ENCODE measurements at places on chromosomes 3 and 15.
A peak's percentile ranks its signal among the peaks of the same experiment; 100 is the strongest.

- no peak for DNase-seq
Measured at GRCh38 chr3:190044142-190044541, 76.6 kb downstream of the P3H2 start.

DNA sequence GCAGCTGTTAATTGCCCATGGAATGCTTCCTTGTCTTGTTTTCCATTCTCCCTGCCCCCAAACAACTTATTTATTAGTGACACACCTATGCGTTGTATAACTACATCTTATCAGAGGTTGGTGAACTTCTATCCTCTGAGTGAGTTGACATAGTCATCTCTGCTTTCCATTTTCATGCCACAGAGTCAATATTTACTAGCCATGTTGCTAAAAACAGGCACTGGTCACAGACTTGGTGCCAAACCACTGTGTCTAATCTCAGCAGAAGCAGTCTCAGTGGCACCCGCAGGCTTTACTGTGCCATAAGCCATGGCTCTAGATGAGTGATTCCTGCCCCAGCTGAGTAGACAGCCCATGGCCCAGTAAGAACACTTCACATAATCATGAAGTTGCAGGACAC lies 26.5 kb downstream of the DAPK2 start:
- no peak for DNase-seq

DNA sequence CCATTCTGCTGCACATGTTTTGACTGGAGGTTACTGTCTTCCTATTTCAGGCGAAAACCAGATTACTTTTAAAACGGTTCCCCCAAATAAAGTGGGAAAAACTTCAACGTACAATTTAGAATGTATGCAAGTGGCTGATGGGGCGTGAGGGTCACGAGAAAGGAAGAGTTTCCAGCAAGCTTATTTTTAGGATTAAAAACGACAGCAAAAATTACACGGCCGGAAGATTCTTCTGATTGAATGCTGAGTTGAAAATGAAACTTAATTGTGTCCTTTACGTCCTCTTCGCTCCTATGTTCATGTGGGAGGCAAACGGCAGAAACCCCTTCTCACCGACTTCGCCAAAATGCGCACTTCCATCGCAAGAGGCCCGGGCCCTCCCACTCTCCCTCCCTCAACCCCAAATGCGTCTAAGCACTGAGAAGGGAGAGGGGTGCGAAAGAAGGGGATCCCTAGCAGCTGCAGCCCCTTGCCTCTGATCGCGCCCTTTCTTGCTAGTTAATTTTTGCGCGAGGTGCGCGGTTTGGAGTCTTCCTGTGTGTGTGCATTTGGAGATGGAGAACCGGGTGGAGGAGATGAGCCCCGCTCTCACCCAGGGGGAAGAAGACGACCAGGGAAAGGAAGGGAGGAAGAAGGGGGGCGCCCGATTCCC lies 656 bp downstream of the CD47 start:
- DNase-seq = peak; percentile 18

DNA sequence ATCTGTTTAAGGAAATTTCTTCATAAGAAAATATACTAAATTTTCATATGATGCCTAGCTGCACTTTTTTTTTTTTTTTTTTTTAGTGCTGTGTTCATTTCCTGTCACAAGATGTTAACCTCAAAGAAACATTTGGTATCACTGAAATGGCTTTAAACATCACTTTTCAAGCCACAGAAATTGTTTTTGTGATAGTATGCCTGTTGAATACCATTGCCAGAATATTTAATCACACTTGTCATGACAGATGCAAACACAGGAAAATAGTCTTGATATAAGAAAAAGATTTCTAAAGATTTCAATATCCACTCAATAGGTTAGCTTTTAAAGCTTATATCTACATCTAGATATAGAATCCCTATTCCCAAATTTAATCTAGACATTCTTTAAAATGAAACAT lies 608.5 kb upstream of the AGTR1 start:
- no peak for DNase-seq

GRCh38 chr15:90087454-90088154 lies 14.7 kb downstream of the IDH2 start:
- DNase-seq = peak; percentile 10

DNA sequence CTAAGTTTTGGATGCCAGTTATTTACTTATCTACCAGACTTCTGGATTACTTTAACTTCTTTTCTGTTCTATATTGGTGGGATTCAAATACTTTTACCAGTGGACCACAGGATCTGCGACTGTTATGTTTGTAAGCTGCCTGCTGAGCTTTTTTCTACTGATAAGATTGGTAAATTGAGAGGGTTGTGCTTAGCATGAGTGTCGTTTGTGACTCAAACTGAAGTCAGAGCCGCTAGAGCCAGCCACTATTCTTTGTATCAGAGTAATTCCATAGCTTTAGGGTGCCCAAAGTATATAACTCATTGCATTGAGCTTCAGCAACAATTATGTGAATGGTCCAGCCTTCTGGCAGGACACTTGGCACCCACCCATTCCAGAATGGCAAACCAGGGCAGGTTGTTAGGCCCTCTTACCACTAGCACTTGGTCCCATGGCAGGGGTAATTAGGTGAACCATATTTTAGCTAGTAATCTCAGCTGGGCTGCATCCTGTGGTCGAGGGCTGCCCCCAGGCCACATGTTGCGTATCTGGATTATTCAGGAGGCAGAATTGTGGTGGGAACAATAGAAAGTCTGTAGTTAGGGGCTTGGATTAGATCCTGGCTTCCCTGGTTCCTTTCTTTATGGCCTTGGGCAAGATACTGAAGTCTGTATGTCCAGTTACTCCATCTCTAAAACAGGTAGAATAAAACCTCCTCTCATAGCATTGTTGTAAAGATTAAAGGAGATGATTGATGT lies 6.0 kb downstream of the PLCL2 start:
- DNase-seq = no peak

GRCh38 chr15:66417736-66418135 lies 31.0 kb downstream of the MAP2K1 start:
- DNase-seq = no peak

GRCh38 chr3:106212665-106213222 lies 343.9 kb upstream of the CBLB start:
- no peak for DNase-seq

DNA sequence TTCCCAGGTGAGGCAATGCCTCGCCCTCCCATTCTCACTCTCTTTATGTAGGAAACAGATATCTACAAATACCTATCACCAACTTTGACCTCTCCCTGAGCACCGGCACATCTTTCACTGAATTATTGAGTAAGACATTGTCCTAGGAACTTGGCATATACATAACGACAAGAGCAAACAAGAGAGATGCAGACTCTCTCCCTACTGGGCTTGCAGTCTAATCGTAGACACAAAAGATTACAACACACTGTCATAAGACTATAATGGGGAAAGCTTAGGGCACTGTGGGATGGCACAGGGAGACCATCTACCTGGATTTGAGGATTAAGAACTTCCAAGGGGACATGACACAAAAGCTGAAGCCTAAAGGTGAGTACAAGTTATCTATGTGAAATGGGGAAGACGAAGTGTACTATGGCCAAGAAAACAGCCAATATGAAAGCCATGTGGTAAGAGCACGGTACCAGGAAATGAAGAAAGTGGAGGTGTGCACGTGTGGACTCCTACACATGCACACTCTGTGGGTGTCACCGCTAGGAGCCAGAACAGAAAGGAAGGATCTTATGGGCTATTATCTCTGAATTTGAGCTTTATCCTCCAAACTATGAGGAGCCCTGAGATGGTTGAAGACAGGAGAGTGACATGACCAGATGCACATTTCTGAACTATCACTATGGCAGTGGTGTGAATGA lies 218.8 kb upstream of the STRIT1 start:
- no peak for DNase-seq

DNA sequence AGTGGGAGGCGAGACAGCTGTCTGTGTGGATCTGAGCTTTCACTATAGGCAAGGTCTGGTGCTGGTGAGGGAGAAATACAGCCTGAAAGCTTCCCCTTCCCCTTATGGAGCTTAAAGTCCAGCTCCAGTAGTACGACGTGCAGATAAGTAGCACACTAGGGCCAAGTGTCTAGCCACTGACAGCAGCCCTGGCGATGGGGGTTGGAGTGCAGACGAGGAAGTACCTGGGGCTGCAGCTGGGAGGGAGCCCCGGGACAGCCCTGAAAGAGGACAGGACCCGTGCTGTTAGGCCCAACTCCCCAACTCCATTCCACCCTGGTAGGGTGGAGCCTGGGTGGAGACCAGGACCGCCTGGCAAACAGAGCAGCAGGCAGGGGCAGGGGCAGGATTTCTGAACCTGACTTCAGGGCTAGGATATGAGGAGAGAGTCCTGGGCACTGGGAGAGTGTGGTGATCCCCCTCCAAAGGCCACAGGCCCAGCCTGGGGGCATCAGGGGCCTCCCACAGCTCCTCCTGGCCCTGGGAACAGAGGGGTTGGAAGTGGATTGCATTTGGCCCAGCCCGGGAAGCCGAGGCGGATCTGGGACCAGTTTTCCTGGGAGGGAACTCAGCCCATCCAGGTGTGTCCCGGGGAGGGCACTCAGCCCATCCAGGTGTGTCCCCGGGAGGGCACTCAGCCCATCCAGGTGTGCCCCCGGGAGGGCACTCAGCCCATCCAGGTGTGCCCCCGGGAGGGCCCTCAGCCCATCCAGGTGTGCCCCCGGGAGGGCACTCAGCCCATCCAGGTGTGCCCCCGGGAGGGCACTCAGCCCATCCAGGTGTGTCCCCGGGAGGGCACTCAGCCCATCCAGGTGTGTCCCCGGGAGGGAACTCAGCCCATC lies 42.8 kb downstream of the BDH1 start:
- no peak for DNase-seq
